ENCODE measurements at places on chromosomes 1 and 21.

DNA sequence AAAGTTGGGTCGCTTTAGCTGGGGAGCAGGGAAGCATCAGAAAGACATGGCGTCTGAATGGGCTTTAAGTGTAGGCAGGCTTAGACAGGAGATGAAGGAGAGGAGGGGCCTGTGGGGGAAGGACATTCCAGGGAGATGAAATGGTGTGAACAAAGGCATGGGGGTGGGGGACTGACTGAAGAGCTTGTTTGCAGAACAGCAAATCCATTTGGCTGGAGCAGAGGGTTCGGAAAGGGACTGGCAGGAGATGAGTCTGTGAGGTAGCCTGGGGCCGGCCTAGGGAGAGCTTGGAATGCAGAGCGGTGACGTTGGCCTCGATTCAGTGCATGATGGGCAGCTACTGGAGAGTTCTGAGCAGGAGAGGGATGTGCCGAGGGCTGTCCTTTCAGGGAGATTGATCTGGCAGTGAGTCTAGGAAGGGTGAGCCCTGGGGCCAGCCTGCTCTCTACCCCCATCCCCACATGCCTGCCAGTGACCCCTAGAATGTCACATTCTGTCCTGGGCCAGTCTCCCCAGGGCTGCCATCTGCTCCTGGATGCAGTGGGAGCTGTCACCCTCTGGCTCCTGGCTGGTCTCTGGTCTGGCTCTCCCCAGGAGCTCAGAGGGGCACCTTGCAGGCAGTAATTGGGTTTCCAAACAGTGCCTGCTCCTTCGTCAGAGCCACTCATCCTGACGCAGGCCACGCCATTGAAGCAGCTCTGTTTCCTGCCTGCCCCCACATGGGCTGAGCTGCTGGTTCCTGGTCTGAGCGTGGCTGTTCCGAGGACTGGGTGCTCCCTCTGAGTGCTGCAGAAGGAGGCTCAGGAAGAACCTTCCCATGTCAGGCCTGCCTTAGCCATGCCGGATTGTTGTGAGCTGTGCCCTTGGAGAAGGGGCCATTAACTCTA lies 22.3 kb upstream of the TMEM222 start:
- no peak for DNase-seq

GRCh38 chr1:3732434-3733093 lies 19.7 kb upstream of the CCDC27 start:
- DNase-seq = no peak

DNA sequence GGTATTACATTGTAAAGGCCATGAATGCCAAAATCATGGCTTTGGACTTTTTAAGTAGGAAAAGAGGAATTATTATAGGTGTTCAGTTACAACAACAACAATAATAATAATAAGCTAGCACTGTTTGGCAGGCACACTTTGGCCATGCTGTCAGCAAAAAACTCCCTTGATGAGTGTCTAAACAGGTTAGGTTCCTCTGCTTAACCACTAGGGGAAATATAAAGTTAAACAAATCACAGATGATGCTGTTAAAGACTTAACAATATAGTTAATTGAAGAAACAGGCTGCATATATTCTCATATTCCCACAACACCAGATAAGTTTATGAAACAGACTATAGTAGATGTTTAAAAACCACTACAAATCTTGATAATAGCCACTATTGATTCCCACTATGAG lies 46.4 kb downstream of the RGS21 start:
- DNase-seq = no peak

GRCh38 chr1:116690849-116691406 lies 23.4 kb upstream of the IGSF3 start:
- DNase-seq = no peak

GRCh38 chr1:58746757-58747156 lies 37.1 kb downstream of the JUN start:
- no peak for DNase-seq
